ENCODE measurements at places on chromosomes 12 and 14.
A peak's percentile ranks its signal among the peaks of the same experiment; 100 is the strongest.

DNA sequence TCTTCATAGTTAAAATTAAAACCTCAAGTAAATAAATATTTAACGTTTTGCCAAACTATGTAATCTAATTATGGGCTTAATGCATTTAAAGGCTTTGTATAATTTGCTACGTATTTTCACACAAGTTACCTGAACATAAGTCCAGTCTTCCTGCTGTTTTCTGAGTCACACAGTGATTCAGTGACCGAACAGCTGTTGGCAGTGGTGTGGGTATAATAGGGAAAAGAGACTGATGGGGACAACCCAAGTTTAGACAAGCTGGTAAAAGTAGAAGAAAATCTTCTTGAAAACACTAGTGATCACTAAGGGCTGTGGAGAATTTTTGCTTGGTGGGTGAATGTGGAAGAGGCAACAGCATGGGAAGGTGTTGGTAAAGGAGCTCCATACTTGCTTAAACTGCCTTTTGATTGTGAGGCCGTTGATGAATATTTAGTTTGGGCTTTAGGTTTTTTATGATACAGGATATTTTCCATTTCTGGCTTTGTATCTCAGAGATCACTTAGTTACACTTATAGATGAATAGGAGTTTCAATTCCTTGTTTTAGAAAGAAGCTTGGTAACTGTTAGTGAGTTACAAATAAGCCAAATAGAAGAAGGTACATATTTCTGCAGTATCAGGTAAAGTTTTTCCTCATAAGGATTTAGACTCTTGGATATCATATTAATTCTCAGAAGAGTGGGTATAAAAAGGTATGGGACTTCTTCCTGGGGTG lies 23.9 kb downstream of the LRRK2 start:
- no peak for DNase-seq

DNA sequence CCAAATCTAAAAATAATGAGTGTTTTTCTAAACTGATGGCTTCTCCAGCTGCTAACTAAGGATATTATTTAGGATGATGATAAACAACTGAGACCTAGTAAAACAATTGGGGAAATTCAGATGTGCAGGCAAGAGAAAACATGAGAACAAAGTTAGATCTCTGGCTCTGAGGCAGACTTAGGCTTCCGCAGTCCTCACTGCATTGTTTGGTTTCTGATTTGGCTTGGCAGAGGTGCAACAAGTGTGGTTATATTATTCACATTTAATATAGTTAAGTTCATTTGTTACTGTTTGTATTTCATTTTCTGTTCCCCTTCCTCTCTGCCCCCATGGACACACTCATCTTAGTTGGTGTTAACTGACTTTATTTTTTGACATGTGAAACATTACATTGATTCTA lies 30.2 kb upstream of the NR1H4 start:
- no peak for DNase-seq

DNA sequence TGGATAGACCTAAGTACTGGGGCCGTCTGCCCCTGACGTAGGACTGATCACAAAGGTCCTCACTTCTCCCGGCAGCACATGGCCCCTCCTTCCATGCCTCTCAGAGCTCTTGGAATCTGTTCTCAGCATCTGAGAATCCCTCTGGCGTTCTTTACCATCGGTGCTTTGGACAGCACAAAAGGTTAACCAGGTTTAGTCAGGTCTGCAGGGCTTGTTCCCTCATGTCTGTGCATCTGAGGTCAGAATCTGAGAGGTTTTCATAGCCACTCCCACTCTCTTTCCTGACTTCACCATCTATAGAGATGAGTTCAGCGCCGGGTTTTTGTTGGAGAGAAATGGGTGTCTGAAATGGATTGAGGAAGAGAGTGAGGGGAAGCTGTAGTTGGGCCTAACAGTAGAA lies 130.0 kb upstream of the ARHGAP5 start:
- DNase-seq, result no peak

GRCh38 chr12:100632445-100632892 lies 59.0 kb downstream of the GAS2L3 start:
- no peak for DNase-seq

DNA sequence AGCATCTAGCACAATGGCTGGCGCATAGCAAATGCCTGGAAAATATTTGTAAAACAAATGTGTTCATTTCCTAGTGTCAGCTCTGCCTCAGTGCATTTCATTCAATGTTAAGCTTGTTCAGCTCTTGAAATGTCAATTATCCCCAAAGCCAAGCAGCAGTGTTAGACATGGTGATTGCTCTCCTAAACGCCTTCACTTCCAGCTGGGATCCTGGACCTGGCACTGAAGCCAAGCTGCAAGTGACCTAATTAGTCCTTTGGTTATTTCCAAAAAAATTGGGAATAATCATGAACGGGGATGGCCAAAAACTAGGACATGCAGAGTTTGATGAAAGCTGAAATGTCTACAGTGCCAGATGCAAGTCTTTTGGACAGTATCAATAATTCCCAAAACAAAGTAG lies 54.9 kb upstream of the MDGA2 start:
- DNase-seq, result no peak

DNA sequence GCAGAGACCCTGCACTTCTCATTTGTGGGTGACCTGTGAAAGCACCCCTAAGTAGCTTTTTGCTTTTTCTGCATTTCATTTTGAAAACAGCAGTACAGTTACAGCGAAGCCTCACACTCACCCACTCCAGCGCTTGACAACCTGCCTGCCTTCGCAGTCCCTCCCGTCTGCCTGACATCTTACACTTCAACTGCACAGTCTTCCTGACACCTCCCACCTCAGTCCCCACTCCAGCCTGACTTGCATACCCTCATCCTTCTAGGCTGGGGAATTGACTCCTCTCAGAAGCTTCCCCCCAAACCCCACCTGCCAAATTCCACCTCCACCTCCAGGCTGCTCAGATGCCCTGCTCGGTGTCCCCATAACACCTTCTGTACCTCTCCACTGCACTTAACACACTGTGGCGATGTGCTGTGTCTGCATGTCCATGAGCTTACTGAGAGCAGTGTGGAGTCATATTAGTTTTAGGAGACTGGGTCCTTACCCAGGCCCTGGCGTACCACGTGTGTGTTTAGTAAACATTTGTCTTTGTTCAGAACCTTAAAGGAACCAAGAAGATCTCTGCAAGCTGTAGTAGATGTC lies 159.4 kb downstream of the PRKCH start:
- no peak for DNase-seq

DNA sequence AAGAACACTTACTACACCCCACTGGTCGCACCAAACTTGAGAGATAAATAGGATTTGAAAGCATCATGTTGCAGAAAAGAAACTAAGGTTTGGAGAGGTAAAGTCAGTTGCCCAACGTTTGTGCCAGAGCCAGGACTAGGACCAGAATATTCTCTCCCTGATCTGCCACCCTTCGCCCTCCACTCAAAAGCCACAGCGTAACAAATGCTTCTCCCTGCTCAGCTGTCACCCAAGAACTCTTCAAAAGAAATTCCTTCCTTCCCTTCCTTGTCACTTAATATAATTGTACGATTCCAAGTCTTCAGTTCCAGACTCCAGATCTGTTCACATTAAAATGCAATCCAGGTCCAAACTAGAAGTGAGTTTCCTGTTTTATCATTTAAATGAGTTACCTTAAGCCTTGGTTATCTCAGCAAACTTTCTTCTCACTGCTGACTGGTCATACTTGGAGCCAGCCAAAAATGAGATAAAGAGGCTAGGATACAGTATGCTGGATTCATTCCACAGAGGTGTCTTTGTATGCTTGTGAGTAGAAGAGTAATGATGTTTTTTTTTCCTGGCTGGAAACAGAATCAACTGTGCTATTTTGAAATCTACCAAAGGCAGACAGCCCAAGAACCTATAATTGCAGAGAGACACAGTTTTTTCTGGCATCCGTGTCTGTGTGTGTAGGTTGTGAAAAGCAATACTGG lies 12.8 kb upstream of the PPFIBP1 start:
- no peak for DNase-seq

GRCh38 chr12:40105265-40105514 lies 691 bp downstream of the SLC2A13 start:
- DNase-seq, result no peak

DNA sequence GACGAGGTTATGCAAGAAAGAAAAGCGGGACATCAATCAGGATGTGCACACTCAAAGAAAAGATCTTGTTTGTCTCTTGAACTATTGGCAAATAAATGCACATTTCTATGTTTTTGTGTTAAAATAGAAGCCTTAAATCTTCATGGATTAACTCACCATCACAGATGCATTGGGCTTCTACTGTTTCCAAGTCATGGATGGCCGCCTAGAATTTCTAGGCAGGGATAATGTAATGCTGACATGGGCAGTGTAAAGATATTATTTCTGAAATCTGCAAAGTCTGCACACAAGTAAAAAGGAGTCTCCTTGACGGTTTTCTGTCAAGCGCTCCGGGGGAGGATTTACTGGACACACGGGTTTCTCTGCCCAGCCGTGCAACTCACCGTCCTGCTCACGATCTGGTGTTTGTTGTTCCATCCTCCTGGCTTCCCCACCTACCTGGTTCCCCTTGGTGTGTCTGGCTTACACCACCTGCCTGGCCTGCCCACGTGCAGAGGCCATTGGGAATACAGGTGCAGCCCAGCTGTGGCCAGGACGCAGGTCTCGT lies 103.3 kb upstream of the FZD10 start:
- no peak for DNase-seq

DNA sequence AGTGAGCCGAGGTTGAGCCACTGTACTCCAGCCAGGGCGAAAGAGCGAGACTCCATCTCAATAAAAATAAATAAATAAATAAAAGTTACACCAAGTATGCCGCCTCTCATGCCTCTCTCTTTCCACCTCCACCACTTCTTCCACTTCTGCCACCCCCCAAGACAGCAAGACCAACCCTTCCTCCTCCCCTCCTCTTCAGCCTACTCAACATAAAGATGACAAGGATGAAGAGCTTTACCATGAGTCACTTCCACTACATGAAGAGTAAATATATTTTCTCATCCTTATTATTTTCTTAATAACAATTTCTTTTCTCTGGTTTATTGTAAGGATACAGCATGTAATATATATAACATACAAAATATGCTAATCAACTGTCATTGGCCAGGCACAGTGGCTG lies 3.6 kb upstream of the TMED2 start:
- DNase-seq, result no peak

GRCh38 chr12:121858662-121859572 lies at the start of gene HPD:
Gene HPD (minus strand): TSS chr12:121858859. CDS start chr12:121858823, 36 bp downstream.
- no peak for DNase-seq

GRCh38 chr14:51041108-51041531 lies 53.8 kb downstream of the TRIM9 start:
- no peak for DNase-seq

DNA sequence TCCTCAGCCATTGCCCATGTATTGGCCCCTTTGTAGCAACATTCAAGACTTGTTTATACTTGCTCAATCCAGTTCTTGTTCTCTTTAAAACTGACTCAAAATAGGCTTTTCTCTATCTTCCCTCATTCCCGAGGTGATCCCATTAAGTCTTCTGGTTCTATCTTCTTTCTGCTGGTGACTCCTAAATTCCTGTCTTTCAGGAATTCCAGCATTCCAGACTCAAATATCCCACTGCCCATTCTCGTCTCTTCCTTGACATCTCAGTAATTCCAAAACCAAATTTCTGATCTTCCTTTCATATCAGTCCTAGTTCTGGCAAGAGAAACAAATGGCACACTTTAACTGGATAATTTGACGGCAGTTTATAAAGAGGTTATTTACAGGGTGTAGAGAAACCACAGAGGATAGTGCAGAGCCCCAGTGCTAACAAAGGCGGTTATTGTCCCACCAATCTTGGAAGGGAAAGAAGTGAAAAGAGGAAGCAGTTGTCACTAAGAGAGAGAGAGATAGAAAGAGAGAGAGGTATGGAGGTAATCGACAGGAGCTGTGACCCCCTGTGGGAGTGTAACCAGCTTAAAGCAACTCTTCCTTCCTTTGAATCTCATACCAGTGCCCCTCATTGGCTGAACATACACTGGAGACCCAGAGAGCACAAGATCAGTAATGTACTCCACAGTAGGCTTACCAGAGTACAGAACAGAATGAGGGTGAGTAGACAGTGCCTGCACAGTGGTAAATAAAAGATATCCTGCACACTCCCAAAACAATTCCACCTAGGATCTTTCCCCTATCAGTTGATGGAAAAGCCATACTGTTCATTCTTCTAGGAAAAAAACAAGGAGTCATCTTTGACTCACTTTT lies 177.6 kb upstream of the LMNTD1 start:
- no peak for DNase-seq

DNA sequence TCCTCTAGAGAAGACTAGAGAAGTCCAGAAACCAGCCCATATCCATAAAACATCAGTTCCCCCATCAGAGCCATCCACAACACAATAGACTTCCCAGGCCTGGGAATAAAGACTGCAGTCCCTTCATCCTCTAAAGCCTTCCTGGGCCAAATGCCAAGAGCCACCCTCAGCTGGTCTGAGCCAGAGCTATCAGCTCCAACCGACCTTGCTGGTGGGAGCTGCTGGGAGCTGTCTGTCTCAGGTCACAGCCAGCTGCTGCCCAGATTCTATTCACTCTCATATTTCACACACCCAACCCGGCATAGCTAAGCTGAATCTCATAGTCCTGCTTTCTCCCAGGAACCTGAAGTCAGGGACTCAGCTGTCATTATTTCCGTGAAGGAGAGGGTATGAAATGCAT lies 10.9 kb upstream of the TFCP2 start:
- DNase-seq, result peak; percentile 10

- no peak for DNase-seq
These were observed 56.3 kb downstream of the STXBP6 start for GRCh38 chr14:24993631-24994030.

DNA sequence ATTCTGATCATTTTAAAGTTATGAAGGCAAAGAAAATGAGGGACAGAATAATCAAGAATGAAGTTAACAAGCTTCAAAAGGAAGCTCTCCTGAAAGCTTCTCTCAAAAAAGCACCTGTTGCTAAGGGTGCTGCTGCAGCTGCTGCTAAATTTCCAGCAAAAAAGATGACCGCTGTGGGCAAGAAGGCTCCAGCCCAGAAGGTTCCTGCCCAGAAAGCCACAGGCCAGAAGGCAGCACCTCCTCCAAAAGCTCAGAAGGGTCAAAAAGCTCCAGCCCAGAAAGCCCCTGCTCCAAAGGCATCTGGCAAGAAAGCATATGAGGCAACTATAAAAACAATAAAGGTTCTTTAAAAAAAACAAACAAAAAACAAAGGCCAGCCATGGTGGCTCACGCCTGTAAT lies 52.7 kb upstream of the NR2C1 start:
- no peak for DNase-seq

DNA sequence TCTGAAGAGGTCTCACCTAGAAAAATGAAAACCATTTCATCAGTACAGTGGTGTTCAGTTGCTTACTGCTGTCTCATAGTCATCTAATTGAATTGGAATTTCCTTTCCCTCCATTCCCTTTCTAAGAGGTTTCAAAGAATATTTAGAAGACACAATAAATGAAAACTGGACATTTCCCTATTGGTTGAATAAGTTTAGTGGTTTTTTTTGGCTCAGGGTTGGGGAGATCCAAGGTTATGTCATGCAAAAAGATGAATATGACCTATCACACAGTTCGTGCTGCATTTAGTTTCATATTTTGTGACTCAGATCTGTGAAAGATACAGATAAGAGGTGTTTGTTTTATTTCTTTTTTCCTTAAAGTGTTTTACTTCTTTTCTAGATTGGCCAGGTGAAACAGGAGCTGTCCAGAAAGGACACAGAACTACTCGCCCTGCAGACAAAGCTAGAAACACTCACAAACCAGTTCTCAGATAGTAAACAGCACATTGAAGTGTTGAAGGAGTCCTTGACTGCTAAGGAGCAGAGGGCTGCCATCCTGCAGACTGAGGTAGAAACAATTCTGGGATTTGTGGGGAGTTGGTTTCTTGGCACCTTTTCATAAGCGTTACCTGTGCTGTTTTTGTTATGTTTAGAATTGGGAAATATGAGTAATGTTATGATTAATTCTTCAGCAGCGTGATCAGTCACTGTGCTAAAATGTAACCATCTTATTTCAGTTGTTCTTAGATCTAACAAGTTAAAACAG lies 124.6 kb downstream of the ERC1 start:
- no peak for DNase-seq

- no peak for DNase-seq
These were observed 26.2 kb downstream of the NID2 start for GRCh38 chr14:52042371-52043289.

Data from occipital lobe (tissue), 3 donors.